Pulmonary artery endothelial cell (primary cell): ENCODE measurements at places on chromosomes 2 and 18.

DNA sequence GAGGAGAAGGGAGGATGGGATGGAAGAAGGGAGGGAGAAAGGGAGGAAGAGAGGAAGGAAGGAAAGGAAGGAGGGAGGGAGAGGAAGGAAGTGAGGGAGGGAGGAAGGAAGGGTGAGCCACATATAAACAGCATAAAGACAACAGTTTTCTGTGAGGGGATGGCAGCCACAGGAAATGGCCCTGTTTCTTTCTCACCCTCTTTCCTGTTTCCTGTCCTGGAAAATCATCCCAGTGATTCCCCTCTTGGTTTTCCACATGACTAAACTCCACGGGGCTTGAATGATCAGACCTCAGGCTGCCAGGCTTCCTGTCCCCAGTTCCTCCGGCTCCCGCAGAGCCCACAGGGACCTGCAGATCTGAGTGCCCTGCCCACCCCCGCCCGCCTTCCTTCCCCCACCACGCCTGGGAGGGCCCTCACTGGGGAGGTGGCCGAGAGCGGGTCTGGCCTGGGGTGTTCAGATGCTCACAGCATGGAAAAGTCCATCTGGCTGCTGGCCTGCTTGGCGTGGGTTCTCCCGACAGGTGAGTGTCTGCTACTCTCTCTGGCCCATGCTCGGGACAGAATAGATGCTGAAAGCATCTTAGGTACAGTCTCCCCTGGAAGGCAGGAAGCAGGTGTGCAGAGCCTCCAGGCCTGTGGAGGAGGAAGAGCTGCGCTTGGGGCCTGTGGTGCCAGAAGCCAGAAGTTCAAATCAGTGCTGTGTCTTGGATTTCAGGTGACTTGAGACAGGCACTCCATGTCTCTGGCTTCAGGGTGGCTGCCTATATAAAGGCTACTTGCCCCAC lies at the start of gene SIGLEC15:
Gene SIGLEC15, plus strand, starts transcription at position 418 of the 787 bp plus-strand sequence. Its CDS starts 54 bp downstream, at position 472.
- DNase-seq: no peak

DNA sequence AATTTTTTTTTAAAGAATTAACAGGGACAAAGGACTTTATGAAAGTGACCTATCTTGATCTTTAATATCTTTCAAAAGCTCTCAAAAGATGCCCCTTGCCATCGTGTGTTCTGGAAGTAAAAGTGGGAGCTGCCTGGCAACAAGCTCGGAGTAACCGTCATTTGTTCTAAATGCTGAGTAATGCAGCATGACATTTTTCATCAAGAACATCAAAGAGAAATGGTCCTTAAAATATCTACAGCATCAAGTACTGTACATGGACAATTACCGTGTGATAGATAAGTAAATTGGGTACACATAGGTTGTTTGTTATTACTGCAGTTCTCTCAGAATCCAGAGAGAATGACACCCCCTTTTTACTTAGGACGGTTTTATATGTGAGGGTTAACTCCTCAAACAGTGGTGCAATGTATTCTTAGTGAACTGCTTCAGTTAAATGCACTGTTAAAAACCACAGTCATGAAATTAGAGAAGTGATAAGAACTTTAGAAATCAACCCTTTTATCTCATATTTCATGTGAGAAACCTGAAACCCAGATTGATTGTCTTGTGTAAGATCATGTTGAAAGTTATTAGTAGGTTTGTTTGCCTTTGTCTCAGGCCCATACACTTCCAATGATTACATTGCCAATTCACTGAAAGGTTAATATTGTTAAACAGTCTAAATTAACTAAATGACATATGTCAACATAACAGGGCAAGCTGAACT lies 90.6 kb upstream of the HNMT start:
- no peak for DNase-seq

DNA sequence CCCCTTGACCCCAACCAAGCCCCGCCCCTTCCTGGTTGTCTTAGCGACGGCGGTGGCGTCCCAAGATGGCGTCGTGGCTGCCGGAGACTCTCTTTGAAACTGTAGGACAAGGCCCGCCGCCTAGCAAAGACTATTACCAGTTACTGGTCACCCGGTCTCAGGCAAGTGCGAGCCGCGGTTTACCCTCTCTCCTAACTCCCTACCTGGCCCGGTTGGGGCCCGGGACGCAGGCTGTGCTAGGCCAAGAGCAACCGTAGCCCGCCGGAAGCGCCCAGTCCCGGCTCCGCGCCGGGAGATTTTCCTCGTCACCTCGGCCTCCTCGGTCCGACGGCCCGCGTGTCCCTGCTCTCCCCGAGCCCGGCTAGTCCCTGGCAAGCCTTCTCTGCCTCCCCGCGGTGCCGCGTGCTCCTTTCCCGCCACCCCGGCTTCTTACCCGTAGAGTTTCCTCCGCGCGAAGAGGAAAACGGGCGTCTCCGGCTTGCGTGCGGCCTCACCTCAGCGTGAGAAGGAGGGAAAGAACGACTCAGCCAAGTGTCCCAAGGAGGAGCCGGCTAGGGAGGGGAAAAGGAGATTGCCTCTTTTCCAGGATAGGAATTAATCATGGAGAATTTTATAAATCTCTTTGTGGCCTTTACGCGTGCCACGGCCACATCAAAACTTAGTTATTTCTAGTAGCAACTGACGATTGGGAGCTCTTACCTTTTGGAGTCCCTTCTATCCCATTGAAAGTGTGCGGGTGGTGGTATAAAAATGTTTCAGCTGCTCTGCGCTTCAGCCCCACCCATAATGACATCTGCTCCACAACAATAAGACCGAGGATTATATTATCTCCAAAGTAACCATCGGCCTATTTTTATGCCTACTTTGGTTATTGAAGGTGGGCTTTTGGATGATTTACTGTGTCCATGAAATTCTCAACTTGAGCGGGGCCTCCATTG lies at the start of gene FBXO36:
Gene FBXO36, plus strand, starts transcription at position 55 of the 938 bp plus-strand sequence. Its CDS starts 11 bp downstream, at position 66.
- no peak for DNase-seq

- no peak for DNase-seq
Observed at GRCh38 chr2:20398956-20399567, 47.8 kb upstream of the RHOB start.
